Activated CD8-positive, alpha-beta memory T cell treated with anti-CD3 and anti-CD28 coated beads, Interleukin-2, amount 10 ng/mL, durations not matched to agents 7 days and 5 days (primary cell): ENCODE measurements at places on chromosomes 7 and 10. TPM values are rescaled to one million over a fixed set of nuclear protein-coding genes. Genes with fewer than 3 reads are reported as not detected.

The MUC12 gene
- total RNA-seq = 0.64 TPM

The ERV3-1 gene
- total RNA-seq = 9.5 TPM

The SLC4A2 gene
- total RNA-seq = 114 TPM

The AGAP6 gene
- total RNA-seq = 23.5 TPM

The LIPK gene
- total RNA-seq = not detected

The CFAP58 gene
- 0.64 TPM for total RNA-seq

The ITIH5 gene
- not detected for total RNA-seq
